Activated CD4-positive, alpha-beta T cell treated with anti-CD3 and anti-CD28 coated beads for 1 hour (primary cell): ENCODE measurements at places on chromosomes 12 and 14.

- DNase-seq, result no peak
These were observed 208.5 kb downstream of the FOXG1 start for GRCh38 chr14:28975084-28975483.

GRCh38 chr14:58954901-58955861 is 233.3 kb upstream of the DAAM1 start:
- no peak for DNase-seq

GRCh38 chr12:93714382-93714781 is 37.2 kb downstream of the CRADD start:
- DNase-seq, result no peak

DNA sequence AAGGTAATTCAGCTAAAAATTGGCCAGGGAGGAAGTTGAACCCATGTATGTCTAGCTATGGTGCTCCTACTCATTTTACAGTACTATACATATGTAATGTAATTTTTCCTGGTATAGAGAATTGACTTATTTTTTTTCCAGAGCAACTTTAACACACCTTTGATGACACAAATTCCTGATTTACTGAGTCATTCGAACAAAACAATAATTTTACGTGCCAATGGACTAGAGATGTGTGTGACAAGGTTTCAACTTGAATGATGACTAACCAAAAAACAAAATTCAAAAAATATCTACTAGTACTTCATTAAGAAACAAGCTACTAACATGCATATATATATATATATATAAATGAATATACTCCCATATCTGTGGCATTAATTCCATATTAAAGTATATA is 180.5 kb downstream of the KITLG start:
- no peak for DNase-seq

- no peak for DNase-seq
These were observed 198.9 kb downstream of the RBM19 start for GRCh38 chr12:113766879-113767878.

- no peak for DNase-seq
These were observed 197.8 kb upstream of the PRKD1 start for GRCh38 chr14:30125322-30125979.

GRCh38 chr12:106481246-106481645 is 101.6 kb upstream of the RFX4 start:
- no peak for DNase-seq

GRCh38 chr12:29026419-29026818 is 122.7 kb upstream of the FAR2 start:
- DNase-seq, result no peak

DNA sequence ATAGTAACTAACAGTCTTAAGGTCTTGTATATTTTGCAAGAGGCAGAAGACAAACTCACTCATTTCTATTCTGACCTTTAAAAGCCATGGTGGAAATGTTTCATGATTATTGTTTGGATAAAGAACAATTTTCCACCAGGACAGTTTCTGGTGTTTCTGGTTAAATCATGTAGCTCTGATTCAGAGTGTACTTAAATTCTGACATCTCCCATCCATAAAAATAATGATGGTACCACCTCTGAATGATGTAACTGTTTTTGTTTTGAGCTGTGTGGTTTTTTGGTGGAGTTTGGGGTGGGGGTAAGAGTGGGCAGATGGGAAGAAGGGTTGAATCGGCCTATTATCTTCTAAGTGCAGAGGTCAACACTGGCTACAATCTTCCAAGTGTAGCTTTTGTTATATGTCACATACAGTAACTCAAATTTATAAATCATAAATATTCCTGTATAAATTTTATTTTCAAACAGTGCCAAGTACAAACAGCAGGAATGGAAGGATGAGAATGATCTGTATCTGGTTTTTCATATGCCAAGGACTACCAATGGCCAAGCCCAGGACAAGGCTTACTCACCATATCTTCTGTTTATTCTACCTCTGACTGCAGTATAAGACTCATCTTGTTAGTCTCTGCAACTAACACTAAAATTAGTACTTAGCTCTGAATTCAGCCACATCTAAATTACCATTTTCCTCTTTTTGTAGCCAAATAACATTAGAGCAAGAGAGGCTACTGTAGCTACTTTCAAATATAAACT is 108.7 kb downstream of the BCAT1 start:
- DNase-seq, result no peak

DNA sequence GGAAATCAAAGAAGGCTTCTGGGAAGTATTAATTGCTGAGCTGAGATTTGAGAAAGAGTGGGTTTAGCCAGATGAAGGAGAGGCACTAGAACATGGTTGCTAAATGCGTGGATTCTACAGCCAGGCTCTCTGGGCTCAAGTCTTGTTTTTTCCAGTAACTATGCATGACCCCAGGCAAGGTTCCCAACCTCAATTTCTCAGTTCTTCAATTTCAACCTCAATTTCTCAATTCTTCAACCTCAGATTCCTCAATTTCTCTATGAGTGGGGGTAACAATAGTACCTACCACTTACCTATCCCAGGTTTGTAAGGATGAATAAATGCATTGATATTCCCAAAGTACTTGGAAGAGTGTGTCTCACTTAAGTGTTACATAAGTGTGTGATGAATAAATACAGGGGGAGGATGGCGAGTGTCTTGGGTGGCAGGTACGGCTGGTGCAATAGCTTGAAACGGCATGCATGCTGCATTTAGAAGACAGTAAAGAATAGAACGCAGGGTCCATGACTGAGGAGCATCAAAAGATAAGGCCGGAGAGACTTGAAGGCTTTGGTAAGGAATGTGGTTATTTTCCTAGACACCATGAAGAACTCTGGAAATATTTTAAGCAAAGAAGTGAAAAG is 149.1 kb upstream of the ATP2B1 start:
- no peak for DNase-seq

GRCh38 chr14:39268393-39268792 is 34.7 kb downstream of the MIA2 start:
- no peak for DNase-seq

DNA sequence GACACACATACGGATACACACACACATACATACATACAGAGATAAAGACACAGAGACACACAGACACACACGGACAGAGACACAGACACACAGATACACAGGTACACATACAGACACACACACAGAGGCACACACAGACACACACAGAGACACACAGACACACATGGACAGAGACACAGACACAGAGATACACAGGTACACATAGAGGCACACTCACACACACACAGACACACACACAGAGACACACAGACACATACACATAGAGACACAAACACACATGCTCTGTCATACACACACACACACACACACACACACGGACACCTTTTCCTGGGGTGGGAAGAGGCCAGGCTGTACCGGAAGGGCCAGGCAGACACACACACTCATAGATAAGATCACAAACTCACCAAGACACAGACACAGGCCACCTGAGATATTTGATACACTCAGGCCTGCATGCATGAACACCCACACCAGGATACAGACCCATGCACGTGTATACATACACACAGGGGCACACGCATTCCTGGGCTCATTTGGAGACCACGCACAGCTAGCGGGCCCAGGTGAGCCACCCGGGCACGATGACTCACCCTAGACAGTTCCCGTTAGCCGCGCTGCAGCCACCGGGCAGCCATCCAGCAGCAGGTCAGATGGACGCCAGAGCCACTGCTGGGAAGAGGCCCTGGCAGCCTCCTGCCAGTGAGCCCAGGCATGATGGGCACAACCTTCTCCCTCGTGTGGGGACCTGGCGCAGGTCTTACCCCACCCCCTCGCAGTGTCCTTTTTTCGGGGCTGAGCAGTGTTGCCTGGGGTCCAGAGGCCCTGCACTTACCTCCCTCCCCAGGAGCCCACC is 1.8 kb upstream of the AHNAK2 start:
- no peak for DNase-seq

DNA sequence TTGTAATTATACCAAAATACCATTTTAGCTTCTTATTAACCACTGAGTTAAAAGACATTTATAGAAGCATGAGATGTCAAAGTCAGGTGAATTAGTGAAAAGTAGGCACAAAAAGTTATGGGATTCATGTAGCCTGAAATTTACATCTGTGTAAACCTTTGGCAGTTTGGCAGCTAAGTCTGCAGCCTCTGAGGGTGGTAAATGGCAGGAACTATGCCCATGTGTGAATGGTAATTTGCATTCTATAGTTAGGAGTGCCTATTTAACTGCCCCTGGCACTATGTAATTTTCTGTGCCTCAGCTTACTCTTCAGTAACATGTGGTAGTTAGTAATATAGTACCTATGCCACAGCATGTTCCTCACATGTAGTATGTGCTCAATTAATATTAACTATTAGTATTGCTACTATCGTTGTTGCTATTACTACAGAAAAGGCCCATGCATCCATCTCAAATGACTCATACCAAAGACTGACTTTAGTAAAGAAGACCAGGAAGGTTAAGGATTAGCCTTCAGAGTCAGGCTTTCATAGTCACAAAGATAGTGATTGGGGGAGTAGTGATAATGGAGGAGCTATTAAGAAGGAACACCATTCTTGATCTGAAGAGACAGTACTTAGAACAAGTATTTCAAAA is 258.7 kb upstream of the BTG1 start:
- DNase-seq, result no peak

DNA sequence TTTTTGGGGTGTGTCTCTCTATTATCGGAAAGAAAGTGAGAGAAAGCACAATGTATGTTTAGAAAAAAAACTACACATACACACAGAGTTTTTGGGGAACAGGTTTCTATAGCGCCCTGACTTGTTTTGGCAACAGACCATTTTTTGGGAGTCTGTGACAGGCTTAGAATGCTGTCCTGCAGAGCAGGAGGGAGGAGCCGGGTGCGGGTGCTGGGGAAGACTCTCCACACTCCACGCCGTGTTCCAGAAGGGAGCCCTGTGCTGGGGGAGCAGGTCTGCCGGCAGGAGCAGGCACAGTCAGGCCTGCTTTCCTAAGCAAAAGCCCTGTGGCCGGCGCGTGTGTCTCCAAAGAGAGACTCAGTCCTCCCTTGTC is 26.5 kb downstream of the CD9 start:
- DNase-seq, result no peak

- no peak for DNase-seq
These were observed 25.0 kb downstream of the ELK3 start for GRCh38 chr12:96218989-96219678.

DNA sequence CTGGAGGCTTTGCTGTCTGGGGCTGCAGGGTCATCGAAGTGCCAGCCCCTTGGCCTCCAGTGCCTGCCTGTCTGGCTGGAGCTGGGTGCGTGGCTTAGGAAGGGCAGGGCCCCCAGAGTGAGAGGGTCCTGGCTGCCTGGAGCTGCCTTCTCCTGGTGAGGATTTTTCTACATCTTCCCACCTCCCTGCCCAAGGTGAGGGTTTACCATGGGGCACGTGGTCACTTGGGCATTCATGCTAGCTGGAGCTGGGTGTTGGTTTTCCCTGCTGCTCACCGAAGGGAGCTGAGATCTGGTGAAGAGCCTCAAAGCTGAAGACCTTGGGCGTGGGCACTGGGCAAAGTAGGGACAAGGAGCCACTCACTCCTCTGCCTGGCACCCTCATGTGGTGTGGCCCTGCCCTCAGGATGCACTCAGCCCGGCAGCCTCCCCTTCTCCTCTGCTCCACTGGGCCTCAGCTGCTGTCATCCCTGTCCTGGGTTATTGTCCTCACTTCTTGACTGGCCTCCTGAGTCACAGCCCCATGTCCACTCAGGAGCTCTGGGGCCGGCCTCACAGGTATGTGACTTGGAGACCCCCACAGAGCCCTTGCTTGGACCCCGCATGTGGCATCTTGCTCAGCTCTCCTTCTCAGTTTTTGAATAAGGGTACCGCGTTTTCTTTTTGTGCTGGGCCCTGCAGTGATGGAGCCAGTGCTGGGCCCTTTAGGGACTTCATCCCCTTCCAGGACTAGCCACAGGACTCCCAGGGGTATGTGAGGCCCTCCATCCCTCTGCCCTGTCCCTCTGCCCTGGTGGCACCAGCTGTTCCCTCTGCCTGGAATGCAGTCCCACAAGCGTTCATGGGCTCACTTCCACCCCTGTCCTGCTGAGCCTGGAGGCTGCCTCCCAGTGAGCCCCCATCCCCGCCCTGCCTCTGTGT is 1.6 kb downstream of the CEP170B start:
- DNase-seq, result no peak

GRCh38 chr14:99780690-99781089 is 12.5 kb upstream of the EML1 start:
- no peak for DNase-seq

GRCh38 chr14:104423701-104424405 is 155.7 kb upstream of the C14orf180 start:
- DNase-seq, result no peak

GRCh38 chr12:102959391-102959790 is 1.9 kb downstream of the ASCL1 start:
- DNase-seq, result no peak

- no peak for DNase-seq
These were observed 33.5 kb downstream of the MED13L start for GRCh38 chr12:116244001-116244400.

DNA sequence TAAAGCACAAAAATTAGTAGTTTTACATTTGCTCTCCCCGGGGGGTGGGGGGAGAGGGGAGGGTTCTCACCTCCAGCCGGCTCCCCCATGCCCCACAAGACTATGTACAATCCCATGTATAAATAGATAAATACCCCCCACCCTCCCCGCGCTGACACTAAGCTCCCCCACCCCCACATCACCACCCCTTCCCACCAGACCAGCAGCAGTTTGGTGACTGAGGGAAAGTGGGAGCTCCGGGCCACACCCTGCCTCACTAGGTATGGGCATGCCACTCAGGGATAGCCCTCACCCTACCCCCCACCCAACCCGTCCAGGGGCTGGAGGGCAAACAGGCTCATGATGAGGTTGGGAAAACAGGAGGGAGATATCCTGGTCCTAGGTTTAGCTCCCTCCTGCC is 1.9 kb upstream of the PRKAG1 start:
- no peak for DNase-seq

DNA sequence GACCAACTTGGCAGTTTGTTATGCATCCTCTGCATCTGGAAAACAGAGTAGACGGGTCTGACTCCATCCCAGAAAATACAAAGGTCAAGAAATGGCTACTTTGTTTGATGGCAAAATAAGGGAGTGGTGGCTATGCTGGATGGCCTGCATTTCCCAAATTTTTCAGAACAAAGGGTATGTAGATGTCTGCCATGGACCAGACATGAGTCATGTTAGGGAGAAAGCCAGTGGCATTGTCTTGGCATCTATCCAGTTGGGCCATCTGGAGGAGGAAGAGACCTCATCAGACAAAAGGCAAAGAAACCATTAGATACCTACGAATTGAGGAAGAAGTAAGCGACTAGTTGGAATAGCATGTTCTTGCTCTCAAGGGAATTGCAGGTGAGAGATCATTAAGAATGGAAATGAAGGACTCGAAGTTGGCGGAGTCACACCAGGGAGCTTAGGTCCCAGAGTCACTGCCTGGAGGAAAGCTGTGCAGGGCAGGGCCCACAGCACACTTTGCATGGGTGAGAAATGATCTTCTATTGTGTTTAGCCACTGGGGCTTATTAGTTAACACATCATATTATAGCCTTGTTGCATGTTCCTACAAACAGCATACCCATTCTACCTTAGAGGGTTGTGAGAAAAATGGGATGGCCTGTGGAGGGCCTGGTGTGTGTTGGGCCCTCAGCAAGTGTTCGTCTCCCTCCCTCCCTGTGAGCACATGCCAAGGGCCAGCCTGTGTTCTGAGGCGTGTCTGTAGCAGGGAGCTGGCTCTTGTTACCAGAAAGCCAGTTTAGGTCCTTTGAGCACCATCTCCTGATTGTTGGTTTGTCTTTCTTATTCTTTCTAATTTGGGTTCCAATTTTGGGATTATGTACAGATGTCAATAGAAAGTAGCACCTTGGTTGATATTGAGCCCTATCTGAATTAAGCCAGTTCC is 119.4 kb downstream of the KTN1 start:
- no peak for DNase-seq
